ENCODE measurements at places on chromosomes 2 and 18.

DNA sequence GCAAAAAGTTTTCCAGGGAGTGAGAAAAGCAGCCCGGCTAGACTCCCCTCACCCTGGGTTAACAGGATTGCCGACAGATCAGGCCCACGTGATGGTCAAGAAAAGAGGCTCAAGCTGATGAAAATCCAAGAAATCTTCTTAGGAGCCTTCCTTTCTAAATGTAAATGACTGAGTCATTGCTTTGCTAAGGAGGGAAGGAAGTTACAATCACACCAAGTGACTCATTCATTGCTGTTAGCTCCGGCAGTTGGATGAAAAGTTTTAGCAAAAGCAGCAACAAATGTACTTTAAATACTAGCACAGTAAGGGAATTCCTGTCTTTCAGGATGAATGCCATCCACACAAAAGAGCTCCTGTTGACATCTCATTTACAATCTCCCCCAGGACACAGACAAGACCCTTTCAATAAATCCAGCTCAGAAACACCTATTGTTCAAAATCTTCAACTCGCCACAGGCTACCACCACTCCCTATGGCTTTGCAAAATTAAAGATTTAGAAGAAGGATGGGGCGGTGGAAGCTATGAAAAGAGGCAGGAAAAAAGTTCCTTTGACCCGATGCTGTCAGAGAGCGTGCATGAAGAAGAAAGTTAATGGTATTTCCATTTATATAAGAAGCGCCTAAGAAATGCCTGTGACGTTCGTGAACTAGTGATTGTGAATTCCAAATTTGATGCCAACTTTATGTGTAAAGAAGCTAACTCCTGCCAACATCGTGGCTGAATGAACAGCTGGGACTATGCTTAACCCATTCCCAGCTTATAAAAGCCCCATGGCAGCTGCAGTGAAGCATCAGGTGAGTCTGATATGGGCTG is 153.7 kb downstream of the TGIF1 start:
- DNase-seq, result peak; percentile 20

GRCh38 chr2:138615257-138615656 is 113.7 kb downstream of the SPOPL start:
- no peak for DNase-seq

DNA sequence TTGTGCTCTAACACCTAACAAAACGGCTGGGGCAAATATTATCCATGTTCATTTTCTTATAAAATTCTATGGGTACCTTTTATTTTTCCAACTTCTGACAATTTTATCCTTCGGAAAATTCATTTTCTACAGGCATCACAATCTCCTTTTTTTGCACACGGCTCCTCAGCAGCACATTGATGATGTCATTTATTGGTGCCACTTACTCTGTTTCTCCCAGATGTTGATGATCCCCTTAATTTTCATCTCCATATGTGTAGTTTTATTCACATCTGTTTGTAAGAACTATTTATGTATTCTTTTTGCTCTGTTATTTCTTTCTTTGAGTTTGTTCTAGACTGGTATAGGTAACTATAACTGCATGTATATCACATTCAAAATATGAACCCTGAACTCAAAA is 1660.8 kb upstream of the DDX18 start:
- DNase-seq, result no peak

DNA sequence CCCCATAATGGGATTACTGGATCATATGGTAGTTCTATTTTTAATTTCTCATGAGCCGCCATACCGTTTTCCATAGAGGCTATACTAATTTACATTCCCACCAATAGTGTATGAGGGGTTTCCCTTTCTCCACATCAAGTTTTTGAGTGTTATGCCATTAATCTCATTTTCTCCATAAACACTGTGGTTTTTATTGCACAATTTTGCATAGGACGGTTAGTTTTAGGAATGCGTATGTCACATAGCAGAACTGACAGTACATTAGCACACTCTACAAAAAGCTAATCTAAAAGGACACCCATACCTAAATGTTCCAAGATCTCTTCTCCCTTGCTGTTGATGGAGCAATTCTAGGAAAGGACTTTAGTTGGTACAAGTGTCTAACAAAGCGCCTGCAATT is 32.5 kb downstream of the DARS1 start:
- no peak for DNase-seq

- DNase-seq, result no peak
These were observed 6.8 kb downstream of the FBLN7 start for GRCh38 chr2:112144966-112145365.
